ENCODE measurements at places on chromosomes 2 and 18.

DNA sequence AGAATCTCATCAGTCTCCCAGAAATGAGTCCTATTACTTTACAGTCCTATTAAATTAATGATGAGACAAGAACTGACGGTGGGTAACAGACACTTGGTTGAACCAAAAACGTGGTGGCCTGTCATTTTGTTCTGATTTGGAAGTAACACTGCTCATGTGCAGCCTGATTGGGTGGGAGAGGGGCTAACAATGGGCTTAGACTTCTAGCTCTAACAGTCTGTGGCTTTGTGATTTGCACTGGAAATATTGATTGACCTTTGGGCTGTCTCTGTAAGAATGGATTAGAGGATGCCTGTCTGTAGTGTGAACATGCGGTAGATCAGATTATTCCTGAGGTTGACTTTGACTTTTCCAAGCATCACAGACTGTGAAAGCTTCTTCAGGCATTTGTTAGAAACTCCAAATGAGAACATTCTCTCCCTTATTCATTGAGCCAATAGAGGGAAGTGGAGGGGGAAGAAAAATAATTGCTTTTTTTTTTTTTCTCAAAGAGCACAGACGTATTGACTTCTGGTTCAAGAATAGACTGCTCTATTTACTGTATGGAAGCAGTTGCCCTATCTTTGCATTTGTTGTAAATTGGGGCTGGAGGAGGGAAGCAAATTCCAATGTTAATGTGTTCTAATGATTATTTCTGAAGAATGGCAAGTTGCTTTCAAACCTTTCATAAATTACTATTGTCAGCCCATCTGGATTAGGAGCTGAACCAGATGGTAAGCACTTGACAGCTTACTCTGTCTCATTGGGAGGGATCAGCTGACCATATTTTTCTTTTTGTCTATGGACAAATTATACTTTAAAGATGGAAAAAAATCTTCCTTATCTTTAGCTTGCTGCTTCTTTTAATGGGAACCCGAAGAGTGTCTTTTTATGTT, 85.8 kb upstream of the TTN start:
- no peak for DNase-seq

DNA sequence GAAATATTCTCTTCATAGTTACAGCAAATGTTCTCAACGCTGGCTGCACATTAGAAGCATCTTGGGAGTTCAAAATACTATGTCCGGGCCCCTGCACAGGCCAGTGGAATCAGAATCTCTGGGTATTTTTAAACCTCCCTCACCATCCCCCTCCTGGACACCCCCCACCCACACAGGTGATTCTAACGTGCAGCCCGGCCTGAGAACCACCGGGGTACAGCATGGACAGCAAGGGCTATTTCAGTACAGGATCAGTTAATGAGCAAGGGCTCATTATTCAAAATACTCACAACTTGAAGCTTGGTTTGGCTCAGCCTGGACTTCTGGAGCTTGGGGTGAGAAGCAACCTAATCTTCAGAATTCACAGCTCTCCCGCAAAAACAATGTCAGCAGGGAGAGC, 31.4 kb downstream of the INO80C start:
- DNase-seq, result no peak

GRCh38 chr2:85504778-85505261, 34.1 kb upstream of the MAT2A start:
- no peak for DNase-seq

DNA sequence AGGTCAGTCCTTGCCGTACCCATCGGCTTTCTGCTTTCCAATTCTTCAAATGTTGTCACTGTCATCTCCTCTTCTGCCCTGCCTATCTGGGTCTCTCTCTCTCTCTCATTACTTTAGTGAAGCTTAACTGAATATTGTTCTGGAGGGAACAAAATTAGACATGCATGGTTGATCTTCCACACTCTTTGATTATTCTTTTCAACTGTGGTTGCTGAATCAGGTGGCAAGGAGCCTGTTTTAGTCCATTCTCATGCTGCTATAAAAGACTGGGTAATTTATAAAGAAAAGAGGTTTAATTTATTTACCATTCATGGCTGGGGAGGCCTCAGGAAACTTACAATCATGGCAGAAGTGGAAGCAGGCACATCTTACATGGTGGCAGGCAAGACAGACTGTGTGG, 157.9 kb downstream of the ARL4C start:
- DNase-seq, result no peak

- peak; percentile 96 for DNase-seq
Measured at GRCh38 chr2:104853534-104854497, at the start of gene POU3F3. Gene POU3F3 (plus strand): TSS chr2:104854115. CDS start chr2:104855511, 1,396 bp downstream.

- DNase-seq, result no peak
Measured at GRCh38 chr2:200077210-200077650, 121.8 kb downstream of the MAIP1 start.

DNA sequence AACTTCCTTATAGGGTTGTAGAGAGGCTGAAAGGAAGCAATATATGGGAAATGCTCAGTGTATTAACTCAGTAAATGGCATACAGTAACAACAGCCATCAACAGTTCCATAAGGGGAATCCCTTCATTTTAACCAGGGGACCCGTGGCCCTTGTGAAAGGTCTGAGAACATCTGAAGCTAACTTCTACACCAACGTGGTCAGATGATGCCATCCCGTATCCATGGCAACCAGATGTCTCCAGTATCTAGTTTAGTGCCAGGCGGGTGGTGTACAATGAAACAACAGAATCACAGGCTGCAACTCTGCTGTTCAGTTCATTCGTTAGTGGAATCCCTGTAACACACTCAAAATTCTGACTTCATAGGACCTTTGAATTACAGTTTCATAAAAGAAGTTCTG, 162.3 kb downstream of the TGIF1 start:
- DNase-seq, result peak; percentile 41

- DNase-seq, result no peak
Measured at GRCh38 chr2:223542501-223542900, 59.7 kb downstream of the SCG2 start.

DNA sequence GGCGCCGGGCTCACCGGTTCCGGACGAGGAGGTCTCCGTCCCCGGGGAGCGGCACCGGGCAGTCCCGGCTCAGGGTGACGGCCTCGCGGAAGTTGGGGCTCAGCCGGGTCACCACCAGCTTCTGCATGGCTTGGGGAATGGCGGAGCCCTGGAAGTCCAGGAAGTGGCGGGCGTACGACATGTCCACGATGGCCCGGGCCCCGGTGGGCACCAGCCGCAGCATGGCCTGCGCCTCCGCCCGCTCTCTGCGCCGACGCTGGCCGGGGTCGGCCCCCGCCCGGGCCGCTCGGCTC, 157 bp downstream of the PTGR3 start:
- peak; percentile 77 for DNase-seq

DNA sequence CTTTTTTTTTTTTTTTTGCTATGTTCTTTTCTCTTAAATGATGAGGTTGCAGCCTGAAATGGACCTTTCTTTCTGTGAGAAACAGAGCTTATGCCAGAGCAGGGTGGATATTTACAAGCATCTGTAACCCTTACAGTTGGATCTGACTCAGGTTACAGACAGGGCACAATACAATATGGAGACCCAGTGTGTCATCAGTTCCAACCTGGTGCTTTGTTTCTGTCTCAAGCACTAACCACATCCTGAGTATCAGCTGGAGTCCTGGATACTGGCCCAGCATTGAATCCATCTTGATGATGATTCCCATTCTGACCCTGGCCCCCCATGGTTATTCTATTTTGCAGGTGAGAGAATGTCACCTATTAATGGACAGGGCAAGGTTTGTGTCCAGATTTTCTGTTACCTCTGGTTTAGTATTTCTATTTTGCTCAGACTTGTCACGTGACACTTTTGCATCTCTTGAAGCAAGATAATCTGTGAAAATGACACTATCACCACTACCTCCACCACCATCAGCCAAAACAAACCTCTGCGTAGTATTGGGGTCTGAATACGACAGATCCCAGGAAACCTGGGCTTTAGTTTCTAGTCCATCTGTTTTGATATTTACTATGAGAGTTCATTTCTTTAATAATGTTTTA, 174.0 kb downstream of the CCDC85A start:
- no peak for DNase-seq

DNA sequence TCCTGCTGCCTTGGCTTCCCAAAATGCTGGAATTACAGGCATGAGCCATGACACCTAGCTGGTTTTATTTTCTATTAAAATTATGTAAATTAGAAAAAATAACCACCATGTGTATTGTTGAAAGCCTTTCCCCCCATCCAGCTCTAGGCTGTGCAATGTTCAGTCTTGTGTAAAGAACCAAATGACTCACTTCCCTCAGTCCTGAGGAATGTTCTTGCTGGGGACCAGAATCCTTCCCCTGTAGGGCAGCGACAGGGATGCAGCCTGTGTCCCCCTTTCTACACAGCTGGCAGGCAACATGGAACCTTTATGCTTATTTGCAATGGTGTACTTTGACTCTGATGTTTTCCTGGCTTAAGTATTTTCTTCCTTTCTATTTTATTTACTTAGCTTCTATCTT, 29.4 kb downstream of the AOX1 start:
- DNase-seq, result no peak

DNA sequence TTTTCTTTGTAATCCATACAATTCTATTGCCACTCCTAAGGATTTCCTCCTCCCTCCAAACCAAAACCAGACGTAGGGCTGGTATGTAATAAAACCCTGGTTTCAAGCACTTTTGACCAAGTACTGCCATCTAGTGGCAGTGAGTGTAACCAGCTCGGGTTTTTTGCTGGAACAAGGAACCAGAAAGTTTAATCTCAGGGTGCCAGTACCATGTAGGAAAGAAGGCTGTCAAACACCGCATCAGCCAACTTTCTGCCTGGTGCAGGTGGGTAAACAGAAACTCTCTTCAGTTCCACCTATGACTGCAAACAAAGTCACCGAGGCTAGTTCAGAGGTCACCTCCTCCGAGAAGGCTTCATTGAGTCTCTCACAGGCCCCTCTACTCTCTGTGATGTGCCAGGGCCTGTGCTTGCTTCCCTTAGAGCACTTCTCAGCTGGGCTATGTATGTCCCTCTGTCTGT, 10.2 kb upstream of the THNSL2 start:
- DNase-seq, result peak; percentile 36

- DNase-seq, result no peak
Measured at GRCh38 chr18:11607906-11608305, 1.5 kb upstream of the SLC35G4 start.

- DNase-seq, result no peak
Measured at GRCh38 chr2:28454016-28454930, 41.6 kb upstream of the PLB1 start.

DNA sequence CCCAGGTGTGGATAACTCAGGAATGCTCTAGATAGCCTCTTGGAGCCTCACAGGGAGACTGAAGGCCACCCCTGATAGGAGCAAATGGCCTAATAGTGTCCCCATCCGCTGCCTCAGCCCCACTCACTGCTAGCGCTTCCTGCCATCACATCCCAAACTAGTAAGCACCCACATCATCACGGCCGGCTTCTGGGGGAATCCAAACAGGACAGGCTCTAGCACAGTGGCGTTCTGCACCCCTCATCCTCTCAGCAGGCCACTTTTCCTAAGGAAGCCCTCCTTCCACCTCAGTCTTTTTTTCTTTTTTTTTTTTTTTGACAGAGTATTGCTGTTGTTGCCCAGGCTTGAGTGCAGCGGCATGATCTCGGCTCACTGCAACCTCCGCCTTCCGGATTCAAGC, 6.3 kb upstream of the AMER3 start:
- no peak for DNase-seq

All from amygdala (tissue), 56 donors.